ENCODE measurements at places on chromosomes 1 and 21.
A peak's percentile ranks its signal among the peaks of the same experiment; 100 is the strongest.

DNA sequence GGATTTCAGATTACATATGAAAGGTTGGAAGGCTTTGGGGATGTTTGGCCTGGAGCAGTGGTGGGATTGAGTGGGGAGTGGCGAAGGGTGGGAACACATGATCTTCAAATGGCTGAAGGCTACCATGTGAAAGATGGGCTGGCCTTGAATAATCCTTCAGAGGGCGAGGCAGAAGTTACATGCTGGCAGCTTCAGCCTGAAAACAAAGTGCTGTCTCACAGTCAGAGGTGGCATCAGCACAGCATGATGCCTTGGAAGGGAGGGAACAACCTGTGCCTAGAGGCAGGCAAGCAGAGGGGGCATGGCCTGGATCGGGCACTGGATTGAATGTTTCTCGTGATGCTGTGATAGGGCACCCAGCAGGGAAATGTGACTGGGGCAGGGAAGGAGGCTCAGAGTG, 130.8 kb downstream of the BEND5 start:
- no peak for DNase-seq

- no peak for DNase-seq
Measured at GRCh38 chr1:19067912-19068638, 111.6 kb upstream of the IFFO2 start.

GRCh38 chr1:8889925-8890785, 11.7 kb upstream of the ENO1 start:
- no peak for DNase-seq

GRCh38 chr1:172662464-172663109, 3.7 kb downstream of the FASLG start:
- DNase-seq, result peak; percentile 75

DNA sequence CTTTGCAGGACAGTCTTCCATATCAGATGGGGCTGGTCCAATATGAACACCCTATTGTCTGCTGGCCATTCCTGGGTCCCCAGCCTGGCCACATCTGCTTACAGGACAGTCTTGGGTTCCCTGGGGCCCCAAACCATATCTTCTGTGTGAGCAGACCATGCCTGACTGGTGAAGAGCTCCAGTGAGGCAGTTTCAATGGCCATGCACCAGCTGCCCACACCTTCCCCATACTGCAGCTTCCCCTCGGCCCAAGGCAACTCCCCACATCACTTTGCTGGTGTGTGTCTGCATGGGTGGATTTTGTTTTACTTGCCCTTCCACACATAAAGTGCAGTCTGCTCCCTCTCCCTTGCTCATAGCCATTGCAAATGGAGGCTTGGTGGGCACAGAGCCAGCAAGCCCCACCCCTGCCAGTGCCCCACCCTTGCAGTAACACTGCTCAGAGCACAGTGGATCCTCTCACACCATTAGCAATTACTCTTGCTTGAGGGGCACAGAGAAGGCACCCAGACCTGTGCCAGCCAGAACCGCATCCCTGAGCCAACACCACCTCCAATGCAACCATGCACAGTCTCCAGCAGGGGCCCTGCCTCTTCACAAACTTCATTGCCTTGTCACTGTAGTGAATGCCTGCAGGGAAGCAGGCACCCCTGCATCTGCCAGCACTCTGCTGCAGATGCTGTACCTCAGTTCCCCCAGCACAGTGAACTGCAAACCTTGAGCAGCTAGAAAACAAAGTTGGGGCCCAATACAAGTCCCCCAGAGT, 474.5 kb upstream of the BEND5 start:
- no peak for DNase-seq

- DNase-seq, result no peak
Measured at GRCh38 chr1:24109166-24109483, 2.8 kb downstream of the MYOM3 start.

GRCh38 chr1:87927391-87928280, 599.0 kb downstream of the LMO4 start:
- no peak for DNase-seq

- DNase-seq, result no peak
Measured at GRCh38 chr21:43928222-43929125, 63.5 kb downstream of the AGPAT3 start.

DNA sequence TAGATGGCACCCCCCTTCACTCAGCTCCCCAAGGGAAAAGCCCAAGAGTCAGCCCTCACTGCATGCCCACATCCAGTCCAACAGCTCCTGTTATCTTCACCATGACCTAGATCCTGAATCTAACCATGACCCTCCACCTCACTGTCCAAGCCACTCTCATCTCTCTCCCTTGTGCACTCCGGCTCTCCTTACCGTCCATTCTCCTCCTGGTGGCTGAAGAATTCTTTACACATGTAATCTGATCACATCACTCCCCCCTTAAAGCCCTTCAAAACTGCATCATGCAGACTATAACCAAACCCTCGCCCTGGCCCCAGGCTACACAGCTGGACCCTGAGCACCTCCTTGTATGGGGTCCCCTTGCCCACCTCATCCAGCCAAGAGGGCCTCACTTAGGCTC, 14.0 kb upstream of the PAQR7 start:
- DNase-seq, result no peak

GRCh38 chr1:28887835-28888682, 26.3 kb upstream of the EPB41 start:
- DNase-seq, result no peak

DNA sequence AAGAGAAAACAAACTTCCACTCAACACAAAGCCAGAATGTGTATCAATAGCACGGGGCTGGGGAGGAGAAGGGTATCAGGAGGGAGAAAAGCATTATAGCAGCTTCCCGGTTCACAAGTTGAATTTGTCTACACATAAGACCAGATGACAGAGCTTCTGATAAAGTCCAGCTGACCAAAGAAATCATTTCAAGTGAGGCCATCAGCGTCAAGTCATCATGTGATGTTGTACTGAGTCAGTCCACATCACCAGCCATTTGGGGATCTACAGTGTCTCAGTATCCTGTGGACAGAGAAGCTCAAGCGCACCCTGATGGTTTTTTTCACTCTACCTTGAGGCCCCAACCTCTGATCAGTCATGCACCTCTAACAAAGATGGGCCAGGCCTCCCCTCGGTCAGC, 33.0 kb downstream of the SETD4 start:
- no peak for DNase-seq

- DNase-seq, result no peak
Measured at GRCh38 chr1:26291433-26291832, 11.5 kb downstream of the SH3BGRL3 start.

DNA sequence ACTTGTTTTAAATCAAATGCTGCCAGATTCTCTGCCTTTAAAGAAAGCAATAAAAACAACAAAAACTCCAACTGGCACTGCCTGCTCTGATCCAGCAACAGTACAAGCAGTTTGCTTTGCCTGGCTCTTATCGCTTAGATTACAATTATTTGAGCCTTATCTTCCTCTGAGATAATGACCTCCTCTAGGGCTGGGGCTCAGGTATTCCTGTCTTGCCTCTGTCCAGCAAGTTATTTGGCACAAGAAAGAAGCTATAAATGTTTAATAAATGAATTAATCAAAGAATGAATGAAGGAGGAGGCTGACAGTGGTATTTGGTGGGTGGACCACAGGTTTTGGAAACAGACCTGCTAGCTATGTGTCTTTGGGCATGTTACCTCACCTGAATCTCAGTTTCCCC, 6.7 kb upstream of the SLC2A1 start:
- no peak for DNase-seq

- DNase-seq, result no peak
Measured at GRCh38 chr1:60619581-60619980, 462.8 kb upstream of the NFIA start.

- no peak for DNase-seq
Measured at GRCh38 chr1:214475746-214476145, 75.7 kb downstream of the PTPN14 start.

DNA sequence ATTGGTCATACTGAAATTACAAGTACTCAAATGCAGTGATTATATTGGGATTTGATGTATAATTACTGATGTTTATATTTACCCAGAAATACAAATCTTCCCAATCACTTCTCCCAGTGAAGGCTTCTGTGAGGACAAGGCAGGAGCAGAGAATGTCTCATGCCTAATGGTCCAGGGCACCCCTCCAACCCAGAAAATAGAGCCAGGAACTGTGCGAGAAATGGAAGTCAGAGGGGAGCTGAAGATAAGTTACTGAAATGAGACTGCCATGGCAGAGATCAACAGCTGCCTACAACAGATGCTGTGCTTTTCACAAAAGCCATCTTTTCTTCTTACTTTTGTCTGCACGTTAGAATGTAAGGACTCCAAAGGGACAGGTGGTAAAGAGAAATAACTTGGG, 171.2 kb downstream of the TTLL7 start:
- no peak for DNase-seq

- DNase-seq, result no peak
Measured at GRCh38 chr1:193740762-193741161, 554.3 kb upstream of the B3GALT2 start.

DNA sequence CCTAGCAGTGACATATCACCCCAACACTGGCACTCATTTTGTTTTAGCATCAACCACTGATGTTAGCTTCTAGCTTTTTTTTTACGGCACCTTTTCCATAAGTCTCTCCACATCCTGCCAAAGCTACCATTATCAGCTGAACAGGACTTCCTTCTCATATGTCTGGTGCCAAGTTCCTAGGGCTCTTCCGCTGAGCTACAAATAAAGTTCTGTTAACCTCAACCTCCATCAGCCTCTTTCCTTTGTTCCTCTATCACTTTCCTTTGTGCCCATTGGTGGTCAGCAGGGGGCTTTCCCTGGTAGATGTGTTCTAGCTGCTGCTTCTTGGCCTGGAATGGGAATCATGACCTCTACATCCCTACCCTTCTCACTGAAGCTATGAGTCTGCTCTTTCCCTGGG, 163.8 kb downstream of the FAF1 start:
- no peak for DNase-seq

- no peak for DNase-seq
Measured at GRCh38 chr1:98662356-98662670, 792 bp downstream of the SNX7 start.

- no peak for DNase-seq
Measured at GRCh38 chr1:38892976-38893375, 11.6 kb upstream of the GJA9 start.

- no peak for DNase-seq
Measured at GRCh38 chr1:71774705-71775104, 507.6 kb downstream of the NEGR1 start.

DNA sequence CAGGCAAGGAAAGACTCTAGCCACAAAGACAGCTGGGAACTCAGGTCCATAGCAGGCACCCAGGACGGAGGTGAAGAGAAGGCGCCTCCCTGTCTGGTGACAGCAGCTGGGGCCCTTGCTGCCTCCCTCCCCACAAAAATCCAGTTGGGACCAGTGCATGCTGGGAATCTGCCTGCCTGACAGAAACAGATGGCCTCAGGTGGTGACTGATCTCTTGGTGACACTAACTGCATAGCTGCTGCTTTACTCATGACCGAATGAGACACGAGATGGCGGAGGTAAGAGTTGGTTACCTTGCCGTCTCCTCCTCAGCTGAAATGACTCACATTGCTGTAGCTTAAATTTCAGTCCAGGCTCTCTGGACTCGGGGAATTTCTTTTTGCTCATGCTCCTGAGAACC, 130.3 kb downstream of the FGGY start:
- no peak for DNase-seq

- no peak for DNase-seq
Measured at GRCh38 chr21:38909929-38910328, 104.2 kb downstream of the ETS2 start.

- no peak for DNase-seq
Measured at GRCh38 chr1:157773493-157774350, 3.2 kb downstream of the FCRL2 start.

DNA sequence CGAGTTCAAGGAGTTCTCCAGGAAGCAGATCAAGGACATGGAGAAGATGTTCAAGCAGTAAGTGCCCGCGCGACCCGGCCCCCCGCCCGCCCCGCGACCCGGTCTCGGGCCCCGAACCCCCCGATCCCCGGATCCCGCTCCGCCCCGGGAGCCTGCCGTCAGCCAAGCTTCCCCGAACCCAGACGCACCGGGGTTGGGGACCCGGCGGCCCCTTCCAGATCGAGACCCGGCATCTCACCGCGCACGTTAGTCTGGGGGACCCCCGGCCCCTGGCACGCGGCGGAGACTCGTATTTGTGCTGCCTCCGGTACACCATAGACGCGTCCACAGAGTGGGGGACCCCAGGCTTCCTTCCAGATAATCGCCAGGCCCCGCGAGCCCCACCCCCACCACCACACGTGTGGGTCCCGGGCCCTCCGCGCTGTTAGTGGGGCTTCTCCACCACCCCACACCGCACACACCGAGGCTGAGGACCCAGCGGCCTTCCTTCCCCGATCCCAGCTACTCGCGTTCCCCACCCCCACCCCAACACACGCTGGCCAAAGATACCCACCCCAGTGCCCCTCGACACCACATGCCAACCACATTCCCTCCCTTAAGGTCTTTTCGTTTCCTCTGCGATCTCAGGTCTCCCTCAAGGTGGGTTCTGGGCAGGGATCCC, 665 bp downstream of the EFHD2 start:
- DNase-seq, result no peak

- DNase-seq, result no peak
Measured at GRCh38 chr21:43702785-43703034, 16.2 kb upstream of the PDXK start.

DNA sequence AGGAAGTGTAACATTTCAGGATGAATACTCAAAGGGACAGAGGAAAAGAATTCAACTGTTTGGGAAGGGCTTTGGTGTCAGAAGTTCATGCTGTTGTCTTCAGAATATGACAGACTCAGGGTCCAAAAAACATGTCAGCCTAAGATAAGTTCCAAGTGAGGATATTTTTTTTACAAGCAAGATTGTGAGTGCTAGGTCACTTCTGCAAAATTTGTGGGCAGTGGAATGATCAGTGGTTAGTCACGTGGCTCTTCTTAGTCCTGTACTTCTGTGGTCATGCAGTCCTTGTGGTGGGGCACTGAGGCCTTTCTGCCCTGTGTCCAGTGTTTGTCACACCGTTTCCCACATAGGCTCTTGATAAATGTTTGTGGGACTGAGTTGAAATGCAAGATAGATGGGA, 5.2 kb downstream of the RGL1 start:
- DNase-seq, result no peak

DNA sequence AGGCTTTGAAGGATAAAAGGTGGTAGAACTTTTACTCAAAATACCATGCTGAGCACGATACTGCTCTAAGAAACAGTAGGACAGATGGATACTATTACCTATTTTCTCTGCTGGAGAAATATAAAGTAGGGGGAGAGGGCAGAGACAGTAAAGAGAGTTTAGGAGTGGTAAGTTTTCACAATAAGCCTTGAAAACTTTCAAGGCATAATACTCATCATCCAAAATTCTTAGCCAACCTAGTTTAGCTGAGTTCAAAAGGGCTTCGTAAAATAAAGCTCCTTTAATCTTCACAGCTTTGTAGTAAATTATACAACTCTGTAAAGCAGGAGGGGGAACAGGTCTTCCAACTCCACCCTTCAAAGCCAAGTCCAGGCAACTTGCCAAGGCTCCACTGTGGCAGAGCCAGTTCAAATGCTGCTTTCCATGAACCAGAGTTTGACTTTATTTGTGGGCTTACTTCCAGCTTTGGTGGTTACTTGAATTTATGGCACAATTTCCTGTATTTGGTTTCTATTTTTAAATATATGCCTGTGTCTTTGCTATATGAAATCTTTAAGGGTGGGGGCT, 15.5 kb downstream of the TEX38 start:
- no peak for DNase-seq

- no peak for DNase-seq
Measured at GRCh38 chr1:29096231-29096886, 27.3 kb downstream of the TMEM200B start.

GRCh38 chr1:163866564-163866963, 544.8 kb downstream of the NUF2 start:
- DNase-seq, result no peak

Data from activated T-helper 1 cell treated with Interleukin-2 at 50 U/mL for 16 hours (primary cell).